ENCODE measurements at places on chromosomes 3 and 15.

- DNase-seq, result no peak
These were observed 54.7 kb downstream of the TM2D3 start for GRCh38 chr15:101597360-101597928.

GRCh38 chr3:52614689-52615088 is 71.0 kb downstream of the PBRM1 start:
- no peak for DNase-seq

DNA sequence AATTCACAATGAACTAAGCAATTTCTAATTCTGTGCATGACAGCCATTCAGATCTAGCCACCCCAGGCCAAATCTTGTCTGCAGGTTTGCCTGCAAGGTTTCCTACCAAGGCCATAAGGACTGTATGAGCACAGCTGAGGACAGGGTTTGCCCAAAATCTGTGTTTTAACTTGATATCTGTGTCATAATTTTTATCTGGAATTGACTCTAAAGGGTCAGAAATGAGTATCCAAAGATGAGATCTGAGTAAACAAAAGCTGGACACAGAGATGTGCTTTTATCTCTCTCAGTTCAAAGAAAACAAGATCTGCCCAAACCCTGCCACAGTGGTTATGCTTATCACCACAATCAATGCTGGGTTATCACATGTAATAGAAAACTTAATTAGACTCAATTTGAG is 154.6 kb upstream of the COL8A1 start:
- no peak for DNase-seq

GRCh38 chr15:60708684-60709083 is 229.7 kb upstream of the ICE2 start:
- DNase-seq, result no peak

DNA sequence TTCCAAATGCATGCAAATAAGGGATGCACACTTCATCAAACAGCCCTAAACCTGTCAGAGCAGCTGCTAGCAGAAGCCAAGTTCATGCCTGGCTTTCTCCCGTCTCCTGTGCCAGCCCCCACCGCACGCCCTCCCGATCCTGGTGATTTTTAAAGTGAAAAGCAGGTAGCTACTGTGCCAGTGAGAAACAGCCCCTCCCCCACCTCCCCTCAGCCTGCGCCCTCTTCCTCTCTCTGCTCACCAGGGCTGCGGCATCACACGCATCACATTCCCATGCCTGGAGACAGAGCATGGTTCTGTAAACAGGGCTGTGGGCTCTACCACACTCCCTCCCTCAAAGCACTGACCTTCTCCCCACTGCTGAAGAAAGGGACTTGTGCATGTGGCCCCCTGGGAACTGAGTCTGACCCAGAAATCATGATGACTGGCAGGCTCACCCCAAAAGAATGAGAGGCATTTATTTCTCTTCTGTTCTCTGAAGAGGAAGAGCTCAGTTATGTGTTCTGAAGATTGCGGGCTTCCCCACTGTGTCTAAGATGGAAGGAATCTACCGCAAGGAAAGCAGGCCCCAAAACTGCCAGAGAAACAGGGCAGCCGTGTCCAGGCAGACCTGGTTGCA is 14.5 kb upstream of the SLC6A1 start:
- DNase-seq, result no peak

DNA sequence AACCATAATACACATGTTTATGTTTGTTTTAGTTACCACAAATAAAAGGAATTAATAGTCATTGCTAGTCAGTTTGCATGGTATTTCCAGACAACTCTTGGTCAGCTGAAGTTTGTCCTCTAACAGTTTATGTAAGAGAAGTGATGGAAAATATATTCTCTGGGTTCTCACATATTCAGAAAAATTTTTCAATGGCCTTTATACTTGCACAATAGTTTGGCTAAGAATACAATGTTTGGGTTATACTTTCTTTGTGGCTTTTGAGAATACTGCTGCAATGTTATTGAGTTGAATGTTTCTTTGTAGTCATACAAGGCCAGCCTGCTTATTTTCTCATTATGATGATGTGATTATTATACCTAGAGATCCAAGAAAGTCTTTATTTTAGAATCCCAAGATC is 133.9 kb downstream of the RAP2B start:
- DNase-seq, result no peak

Measured in activated effector memory CD4-positive, alpha-beta T cell treated with anti-CD3 and anti-CD28 coated beads, Interleukin-2, amount 50 U/mL, for 16 hours (primary cell).